ENCODE measurements at places on chromosomes 4 and X. TPM values are rescaled to one million over a fixed set of nuclear protein-coding genes. Genes with fewer than 3 reads are reported as not detected.

Gene DCHS2
- total RNA-seq, result not detected

Gene PWWP3B
- not detected for total RNA-seq

Gene ARL13A
- total RNA-seq, result not detected

Gene CXCL3
- not detected for total RNA-seq

Gene FGF13
- not detected for total RNA-seq

Gene HTR2C
- total RNA-seq, result not detected

Gene CTBP1
- total RNA-seq, result 200 TPM

Gene VCX3B
- total RNA-seq, result not detected

Gene ABLIM2
- total RNA-seq, result 0.63 TPM
